ENCODE measurements at places on chromosomes 7 and 10.
A peak's percentile ranks its signal among the peaks of the same experiment; 100 is the strongest.

GRCh38 chr7:50672045-50672444 lies 106.8 kb upstream of the DDC start:
- no peak for DNase-seq

- no peak for DNase-seq
Measured at GRCh38 chr7:34806831-34807230, 148.8 kb downstream of the NPSR1 start.

DNA sequence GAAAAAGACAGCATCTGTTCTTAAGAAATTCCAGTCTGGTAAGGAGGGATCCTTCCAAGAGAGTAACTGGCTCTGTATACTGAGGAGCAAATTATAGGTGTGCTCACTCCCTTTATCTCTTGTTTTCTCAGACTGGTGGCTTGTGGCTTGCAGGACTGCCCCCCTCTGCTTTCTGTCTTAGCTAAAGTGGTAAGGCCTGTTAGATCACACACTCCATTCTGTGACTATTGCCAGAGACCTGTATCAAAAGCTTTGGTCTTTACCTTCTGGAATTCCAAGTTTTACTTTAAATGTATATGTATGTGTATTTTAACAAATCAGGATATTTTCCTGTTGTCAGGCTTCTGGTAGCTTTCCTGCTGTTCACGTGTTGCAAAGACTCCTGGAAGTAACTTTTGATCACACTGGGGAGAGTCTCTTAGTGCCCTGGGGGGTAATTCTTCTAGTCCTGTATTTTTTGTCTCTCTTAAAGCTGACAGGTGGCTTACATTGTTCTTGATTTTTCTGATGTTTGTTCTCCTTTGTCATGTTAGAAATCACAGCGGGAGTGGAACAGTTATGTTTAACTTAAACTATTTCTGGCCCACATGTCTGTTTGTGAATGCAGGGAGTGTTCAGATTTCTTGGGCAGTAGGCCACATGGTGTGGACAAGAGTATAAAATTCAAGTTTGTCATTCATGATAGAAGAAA lies 99.0 kb downstream of the PLPP4 start:
- DNase-seq = no peak

DNA sequence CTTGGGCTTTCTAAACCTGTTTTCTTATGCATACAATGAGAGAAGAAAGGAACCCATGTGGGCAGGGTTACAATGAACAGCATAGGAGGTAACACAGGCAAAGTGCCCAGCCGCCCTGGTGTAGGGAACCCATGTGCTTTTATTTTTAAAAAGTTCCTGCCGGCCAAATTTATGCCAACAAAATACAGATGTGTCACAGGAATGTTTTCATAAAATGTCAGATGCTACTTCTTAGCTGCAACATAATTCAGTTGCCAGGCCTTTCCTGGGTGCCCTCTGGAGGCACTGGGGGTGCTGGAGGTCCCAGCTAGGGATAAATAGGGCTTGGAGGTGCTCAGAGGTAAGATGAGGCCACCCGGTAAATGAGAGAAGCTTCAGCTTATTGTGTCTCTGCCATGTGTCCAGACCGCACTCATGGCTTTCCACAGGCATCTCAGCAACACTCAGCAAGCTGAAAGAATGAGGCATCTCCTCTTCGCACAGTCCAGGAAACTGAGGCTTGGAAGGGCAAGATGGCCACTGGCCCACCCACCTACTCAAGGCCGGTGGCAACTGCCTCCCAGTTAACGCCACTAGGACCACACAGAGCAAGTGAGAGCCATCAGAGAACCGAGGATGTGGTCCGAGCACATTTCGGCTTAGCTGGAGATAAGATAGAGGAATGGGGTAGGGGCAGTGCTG lies 58.3 kb downstream of the CPXM2 start:
- DNase-seq = no peak

DNA sequence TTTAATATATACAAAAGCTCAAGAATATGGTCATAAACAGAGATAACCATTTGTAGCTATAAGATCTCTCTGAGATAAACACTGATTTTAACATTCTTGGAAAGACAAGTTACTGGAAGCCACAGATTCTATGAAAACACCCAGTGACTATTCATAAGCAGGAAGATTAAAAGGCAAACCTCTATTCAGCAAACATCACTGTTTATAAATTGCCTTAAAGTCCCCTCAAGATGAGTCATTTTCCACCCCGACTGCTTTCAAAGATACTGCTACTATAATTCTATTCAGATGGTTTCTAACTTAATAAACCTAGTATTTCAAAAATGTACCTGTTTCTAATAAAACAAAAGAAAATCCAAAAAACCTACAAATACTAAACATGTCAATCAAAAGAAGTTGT lies 21.0 kb downstream of the TM9SF3 start:
- no peak for DNase-seq

- DNase-seq = no peak
Measured at GRCh38 chr7:151592868-151593486, 73.3 kb upstream of the RHEB start.

- no peak for DNase-seq
Measured at GRCh38 chr10:47164126-47164799, 135.7 kb upstream of the GDF10 start.

GRCh38 chr7:97499204-97499603 lies 232.7 kb upstream of the TAC1 start:
- DNase-seq = peak; percentile 5

GRCh38 chr10:52747694-52748093 lies 24.9 kb downstream of the MBL2 start:
- no peak for DNase-seq

- DNase-seq = no peak
Measured at GRCh38 chr7:4268040-4268965, 413.8 kb upstream of the FOXK1 start.

DNA sequence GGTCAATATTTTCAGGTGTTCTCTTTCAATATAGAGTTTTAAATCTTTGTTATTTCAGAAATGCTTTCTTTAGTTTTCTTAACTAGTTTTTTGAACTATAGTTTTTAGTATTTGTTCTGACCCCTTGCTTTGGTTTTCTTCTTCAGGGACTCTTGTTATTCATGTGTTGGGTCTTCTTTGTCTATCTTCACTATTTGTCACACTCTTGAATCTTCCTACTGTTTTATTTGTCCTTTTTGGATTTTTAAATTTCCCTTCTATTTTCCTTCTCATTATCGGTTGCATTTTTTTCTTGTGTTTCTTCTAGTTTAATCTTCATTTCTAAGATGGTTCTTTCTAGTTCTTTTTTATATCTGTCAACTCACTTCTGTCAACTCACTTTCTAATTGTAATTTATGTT lies 37.1 kb upstream of the PRKAG2 start:
- no peak for DNase-seq

- no peak for DNase-seq
Measured at GRCh38 chr7:4837803-4838625, 23.8 kb downstream of the PAPOLB start.

GRCh38 chr10:103852189-103852711 lies 3.1 kb downstream of the SH3PXD2A start:
- DNase-seq = no peak

- no peak for DNase-seq
Measured at GRCh38 chr10:124558339-124559321, 97.0 kb downstream of the LHPP start.

- no peak for DNase-seq
Measured at GRCh38 chr10:3835770-3836169, 50.8 kb upstream of the KLF6 start.

DNA sequence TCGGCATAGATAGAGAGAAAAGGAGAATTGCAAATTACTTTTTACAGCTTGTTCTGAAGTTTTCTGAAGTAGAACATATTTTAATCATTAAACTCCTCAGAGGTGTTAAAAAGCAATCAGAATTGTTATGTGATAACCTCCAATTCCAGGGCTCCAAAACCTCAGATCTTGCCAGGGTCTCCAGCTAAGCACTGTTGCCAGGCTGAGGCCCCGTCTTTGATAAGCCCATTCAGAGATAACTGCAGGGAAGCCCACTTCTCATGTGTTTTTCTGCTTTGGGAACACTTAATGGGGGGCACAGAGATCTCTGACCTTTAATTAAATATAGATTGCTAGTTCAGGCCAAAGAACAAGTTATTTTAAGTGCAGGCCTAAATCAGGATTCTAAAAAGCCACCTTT lies 40.4 kb downstream of the GFRA1 start:
- DNase-seq = no peak

GRCh38 chr7:109235316-109235715 lies 665.6 kb downstream of the DNAJB9 start:
- no peak for DNase-seq

DNA sequence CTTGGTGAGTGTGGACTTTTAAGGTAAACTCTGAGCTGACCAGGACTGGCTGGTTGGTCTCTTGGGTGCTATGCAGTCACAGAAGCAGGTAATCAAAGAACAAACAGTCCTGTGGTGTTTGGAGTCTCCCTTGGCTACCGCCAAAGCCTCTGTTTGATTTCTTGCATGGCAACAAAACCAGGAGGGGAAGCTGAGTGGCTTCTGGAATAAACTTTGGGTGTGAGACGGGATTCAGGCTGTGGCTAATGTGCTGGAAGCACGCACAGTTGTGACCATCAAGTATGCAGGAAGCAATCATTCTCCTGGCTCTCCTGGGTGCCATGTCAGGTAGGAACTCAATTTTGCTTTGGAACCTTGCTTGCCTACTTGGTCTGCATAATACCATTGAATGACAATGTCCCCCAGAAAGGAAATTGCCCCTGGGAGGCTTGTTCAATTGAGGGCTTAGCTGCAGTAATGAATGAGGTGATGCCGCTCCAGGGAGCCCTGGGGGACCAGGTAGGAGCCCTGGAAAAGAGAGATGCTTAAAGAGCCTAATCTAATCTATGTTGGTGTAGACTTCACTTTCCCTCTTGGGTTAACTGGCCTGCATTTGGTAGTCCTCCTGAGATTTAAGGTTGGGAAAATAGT lies at the start of gene CDHR3:
Gene CDHR3, plus strand, starts transcription at position 227 of the 630 bp plus-strand sequence. Its CDS starts 55 bp downstream, at position 282.
- no peak for DNase-seq

- no peak for DNase-seq
Measured at GRCh38 chr10:132366006-132366405, 31.0 kb upstream of the PWWP2B start.
